Spleen (tissue), 13 donors: ENCODE measurements at places on chromosomes 7 and 10. TPM values are rescaled to one million over a fixed set of nuclear protein-coding genes. Genes with fewer than 3 reads are reported as not detected.

GRCh38 chr10:75957314-75958120, 526.1 kb downstream of the LRMDA start:
- no peak for DNase-seq

- no peak for DNase-seq
Observed at GRCh38 chr10:30694518-30695228, 65.1 kb upstream of the LYZL2 start.

- DNase-seq, result peak; percentile 85
Observed at GRCh38 chr10:102648889-102649796, 4.9 kb downstream of the TRIM8 start.

- DNase-seq, result no peak
Observed at GRCh38 chr7:106392590-106392989, 107.8 kb upstream of the NAMPT start.

DNA sequence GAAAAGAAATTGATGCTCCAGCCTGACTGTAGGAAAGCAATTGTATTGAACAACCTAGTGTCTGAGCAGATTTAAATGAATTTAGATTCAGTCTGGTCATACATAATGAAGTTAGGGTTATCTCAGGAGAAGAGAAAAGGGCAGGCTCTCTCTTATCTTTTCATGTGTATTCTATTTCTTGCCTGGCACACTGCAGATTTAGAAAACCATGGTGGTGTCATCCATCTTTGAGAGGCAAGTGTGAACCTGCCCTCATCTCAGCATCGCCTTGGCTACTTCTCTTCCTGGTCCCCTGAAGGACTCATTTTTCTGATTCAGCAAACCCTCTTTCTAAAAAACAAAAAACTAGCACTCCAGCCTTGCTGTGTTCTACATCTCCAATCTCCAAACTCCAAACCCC, 137.7 kb downstream of the LRRC4 start:
- no peak for DNase-seq

DNA sequence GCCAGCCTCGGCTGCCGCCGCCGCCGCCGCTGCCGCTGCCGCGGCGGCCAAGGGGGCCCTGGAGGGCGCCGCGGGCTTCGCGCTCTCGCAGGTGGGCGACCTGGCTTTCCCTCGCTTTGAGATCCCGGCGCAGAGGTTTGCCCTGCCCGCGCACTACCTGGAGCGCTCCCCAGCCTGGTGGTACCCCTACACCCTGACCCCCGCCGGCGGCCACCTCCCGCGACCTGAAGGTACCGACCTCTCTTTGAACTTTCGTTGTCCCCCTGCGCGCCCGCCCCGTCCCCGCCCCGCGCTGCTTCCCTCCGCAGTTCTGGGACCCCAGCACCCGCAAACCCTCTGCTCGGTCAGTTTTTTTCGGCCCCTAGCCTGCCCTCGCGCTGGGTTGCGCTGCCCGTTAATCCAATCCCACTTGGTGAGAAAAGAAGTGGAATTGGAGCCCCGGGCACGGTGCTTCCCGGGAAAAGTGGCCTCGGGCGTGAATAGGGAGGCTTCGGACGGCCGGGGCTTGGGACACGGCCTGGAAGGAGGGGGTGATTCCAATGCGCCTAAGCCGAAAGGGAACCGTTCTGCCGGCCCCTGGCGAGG, 543 bp downstream of the HMX3 start:
- no peak for DNase-seq

- DNase-seq, result no peak
Observed at GRCh38 chr10:117740088-117740487, 197.5 kb downstream of the EMX2 start.

DNA sequence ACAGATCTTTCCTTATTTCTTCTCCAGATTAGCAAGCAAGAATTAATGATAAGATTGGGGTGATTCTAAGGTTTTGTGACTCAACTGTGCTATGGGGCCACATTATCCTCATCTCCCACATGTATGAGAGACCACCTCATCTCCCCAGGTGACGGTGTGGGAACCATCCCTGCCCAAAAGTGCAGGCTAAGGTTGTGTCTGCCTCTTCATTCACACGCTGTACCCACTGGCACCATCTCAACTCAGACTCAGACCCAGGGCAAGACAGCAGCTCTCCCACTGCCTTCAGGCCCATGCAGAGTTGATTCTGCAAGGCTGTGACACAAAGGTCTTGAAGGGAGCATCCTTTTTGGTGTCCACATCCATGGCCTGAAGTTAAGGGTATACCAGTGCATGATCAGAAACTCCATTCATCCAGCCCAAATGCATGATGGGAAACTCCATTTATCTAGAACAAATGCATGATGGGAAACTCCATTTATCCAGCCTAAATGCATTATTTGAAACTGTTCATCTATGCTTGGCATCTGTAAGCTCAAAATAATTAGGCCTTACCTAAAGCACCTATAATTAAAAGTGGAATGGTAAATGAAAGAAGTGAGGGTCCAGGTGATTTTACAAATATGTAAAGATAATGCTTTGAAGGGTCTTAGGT, 99.4 kb downstream of the TCERG1L start:
- DNase-seq, result no peak

DNA sequence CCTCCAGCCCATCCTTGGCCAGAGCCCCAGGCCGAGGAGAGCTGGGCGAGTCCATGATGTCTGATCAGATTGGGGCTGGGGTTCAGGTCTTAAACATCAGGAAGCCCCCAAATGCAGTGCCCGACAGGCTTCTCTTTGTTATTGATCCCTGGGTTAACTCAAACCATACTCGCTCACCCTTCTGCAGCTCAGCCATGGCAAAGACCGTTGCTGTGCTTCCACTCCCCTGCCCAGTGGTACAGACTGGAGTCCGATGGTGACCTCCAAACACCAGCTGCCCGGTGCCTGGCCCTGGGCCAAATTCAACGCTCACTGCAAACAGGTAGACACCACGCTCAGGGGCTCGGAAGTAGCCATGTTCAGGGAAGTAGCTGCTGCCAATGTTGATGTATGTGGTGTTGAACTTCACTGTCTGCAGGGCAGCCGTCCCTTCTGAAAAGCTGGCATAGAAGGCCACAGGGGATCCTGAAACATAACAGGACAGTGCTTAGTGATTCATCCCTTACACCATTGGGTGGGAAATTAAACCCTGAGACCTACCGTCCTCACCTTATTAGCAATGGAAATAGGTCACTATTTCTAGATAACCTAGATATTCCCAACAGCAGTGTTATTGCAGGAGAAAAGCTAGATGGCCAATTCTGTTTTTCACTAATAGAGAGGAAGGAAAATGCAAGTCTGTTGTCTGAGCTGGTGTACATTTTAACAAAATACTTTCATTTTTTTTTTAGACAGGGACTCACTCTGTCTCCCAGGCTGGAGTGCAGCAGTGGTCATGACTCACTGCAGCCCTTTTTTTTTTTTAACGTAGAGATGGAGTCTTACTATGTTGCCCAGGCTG, 20.5 kb downstream of the MMRN2 start:
- DNase-seq, result no peak

DNA sequence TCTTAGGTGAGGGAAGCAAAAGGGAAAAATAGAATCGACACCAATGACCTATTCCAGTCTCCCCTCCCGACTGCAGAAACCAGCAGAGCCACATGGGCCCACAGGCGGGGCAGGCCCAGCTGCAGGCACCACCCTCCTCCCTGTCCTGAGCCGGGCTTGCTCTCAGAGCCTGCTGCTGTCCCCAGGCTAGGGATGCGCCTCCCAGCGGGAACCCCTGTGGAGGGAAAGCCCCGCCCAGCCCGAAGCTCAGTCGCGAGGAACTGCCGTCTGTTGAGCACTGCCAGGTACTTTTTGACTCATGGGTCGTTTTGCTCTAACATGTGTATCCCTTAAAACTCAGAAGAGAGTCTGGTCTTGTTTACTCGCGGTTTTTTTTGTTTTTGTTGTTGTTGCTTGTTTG, 124.5 kb upstream of the RET start:
- DNase-seq, result peak; percentile 78

DNA sequence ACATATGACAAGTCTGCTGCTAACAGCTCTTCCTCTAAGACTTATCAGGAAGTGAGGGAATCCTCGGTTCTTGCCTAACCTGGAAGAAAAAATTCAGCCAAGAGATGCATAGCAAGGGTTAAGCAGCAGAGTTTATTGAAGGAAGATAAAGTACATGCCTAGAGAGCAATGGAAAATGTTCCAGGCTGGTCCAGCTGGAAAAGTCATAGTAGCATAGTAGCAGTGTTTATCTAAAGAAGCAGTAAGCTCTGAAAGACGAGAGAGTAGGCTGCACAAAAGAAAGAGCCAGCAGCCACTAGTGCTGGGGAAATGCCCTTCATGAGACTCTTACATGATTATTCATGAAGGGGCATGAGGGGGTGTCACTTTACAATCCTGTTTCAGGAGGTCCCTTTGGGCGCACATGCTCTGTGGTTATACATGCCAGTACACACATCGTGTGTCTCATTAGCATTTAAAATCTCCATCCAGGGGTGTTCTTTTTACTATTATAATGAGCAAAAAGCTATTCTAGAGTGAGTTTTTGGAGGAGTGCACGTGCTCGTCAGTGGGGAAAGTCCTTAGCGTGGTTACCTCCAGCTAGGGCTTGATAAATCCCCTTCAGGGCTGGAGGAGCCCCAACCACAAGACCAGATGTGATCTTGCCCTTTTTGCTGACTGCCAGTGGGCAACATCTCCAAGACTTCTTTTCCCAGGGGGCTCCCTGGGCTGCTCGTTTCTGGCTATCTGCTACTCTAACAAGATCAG, 716.1 kb downstream of the PARD3 start:
- no peak for DNase-seq

- DNase-seq, result no peak
Observed at GRCh38 chr10:119688033-119688508, 36.9 kb downstream of the BAG3 start.

DNA sequence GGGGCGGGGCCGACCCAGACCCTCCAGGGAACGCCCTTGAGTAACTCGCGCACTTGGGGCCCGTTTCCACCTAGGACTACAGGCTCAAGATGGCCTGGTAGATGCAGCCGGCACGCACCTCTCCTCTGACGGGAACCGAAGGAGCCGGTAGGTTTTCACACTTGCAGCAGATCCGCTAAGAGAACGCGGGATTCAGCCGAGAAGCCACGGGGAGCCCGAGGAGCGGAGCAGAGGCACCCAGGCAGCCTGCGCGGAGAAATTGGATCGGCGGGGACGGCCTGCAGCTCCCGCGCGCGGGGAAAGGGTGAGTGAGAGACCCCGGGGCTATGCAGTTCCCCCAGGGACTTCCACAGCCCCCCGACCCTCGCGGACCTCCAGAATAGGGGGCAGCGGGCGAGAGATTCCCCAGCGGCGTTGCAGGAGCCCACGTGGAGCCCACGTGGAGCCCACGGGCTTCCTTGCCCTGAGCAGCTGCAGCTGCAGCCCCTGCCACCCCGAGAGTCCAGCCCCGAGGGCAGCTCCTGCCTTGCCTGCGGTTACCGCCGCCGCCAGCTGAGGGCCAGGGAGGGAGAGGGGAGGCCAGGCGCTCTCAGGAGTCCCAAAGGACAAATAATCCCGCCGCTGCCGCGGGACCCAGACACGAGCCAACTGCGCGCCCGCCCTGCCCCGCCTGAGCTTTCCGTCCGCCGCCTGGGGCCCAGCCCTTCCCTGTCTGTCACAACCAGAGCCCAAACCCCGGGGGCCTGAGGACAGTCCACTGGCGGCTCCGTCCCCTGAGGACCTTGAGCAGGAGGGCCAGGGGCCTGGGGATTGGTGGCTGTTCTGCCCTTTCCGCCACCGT, 13.1 kb downstream of the IFT22 start:
- DNase-seq, result no peak

The SFXN4 gene
- 32.1 TPM for total RNA-seq

The ABCA13 gene
- 0.55 TPM for total RNA-seq

GRCh38 chr10:29806350-29806788, 171.6 kb upstream of the SVIL start:
- DNase-seq, result no peak

DNA sequence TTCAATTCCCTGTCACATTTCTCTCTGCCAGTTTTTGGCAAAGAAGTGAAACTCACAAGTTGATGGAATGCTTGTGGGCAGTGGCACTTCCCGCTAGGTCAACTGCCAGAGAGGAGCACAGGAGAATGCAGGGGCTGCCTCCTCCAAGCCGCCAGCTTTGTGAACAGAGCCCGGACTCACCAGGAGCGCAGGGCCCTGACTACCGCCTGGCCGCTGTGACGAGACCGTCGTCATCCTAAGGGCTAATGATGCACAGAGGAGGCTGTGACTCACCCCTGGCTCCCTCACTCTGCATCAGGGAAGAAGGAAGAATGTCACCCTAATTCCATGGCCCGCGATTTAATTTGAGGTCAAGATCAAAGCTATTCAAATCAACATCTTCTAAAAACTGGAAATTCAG, 123.9 kb downstream of the TAX1BP1 start:
- DNase-seq, result no peak
